ENCODE measurements at places on chromosomes 11 and 22. TPM values are rescaled to one million over a fixed set of nuclear protein-coding genes. Genes with fewer than 3 reads are reported as not detected.

DNA sequence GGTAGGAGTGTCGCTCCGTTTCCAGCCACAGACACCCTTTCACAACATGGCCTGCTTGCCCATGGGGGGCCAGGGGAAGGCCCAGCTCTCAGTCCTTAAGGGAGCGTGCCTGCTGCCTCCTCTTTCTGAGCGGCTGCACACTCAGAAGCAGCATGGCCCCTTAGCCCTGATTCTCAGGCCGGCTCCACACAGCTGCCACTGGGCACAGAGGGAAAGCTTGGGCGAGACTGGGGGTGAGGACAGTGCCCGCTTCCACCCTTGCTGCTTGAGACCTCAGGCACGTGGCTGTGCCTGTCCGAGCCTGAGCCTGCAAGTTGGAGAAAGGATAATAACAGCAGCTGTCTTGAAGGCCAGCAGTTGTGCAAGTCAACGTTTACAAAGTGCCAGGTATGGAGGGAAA lies 416.3 kb downstream of the SHANK2 start:
- DNase-seq, result no peak

GRCh38 chr11:100556781-100557180 lies 130.3 kb upstream of the ARHGAP42 start:
- DNase-seq, result no peak

- DNase-seq, result no peak
Observed at GRCh38 chr22:42863349-42863961, 6.4 kb upstream of the ARFGAP3 start.

Gene TRIM51
- polyA plus RNA-seq, result not detected

Gene MAP6
- 6.2 TPM for polyA plus RNA-seq

Gene ART1
- not detected for polyA plus RNA-seq
